ENCODE measurements at places on chromosomes 7 and 10. TPM values are rescaled to one million over a fixed set of nuclear protein-coding genes. Genes with fewer than 3 reads are reported as not detected.

ANKRD61 gene
- total RNA-seq: not detected

IQUB gene
- not detected for total RNA-seq

CLRN3 gene
- total RNA-seq: not detected

DNA sequence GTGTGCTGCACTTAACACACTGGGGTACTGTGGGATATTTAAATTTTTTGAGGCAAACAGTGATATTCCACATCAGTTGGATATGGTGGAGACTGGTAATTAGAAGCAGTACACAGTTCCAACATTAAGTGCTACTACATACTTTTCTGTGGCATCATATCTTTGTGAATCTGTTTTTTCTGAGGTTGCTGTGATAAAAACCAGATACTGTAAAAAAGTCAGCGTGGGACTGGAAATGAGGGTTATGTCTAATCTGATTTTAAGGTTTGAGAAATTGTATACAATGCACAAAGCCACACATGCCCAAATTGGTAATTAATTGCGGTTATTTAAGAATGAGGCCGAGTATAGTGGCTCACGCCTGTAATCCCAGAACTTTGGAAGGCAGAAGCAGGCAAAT is 41.2 kb downstream of the TBC1D12 start:
- no peak for DNase-seq

DNA sequence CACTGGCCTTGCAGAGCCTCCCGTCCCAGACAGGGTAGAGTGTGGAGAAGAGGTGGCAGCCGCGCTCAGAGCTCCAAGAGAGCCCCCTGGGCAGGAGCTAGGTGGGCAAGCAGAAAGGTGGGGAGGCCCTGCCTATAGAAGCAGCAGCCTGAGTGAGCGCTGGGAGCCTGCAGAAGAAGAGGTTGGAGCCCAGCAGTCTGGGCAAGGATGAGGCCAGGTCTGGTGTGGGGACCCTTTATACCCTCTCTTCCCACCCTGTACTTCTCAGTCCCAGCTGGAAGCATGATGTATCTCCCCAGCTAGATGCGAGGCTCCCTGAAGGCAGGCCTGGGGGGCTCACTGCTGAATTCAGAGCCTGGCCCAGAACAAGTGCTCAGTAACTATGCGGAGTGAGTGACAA is 44.5 kb upstream of the ZMIZ1 start:
- DNase-seq: no peak

DNA sequence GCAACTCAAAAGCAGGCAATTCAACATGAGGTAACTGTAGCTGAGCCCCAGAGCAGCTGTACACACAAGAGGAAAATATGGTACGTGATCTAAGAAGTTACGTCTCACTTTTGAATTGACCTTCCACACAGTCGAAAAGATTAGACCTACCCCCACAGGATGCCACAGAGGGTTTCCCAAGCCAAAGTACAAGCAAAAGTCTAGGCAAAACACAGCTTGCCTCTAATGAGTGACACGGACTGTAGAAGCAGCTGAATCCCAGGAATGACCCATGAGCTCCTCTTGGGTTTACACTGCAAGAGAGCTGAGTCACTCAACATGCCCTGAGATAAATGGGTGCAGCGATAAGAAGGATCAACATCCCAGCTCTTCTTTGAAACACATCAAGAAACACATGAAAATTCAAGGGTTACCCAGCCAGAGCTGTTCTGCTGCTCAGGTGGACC is 9.8 kb downstream of the CREB3L2 start:
- DNase-seq: peak; percentile 85

GRCh38 chr7:112350585-112350984 is 99.7 kb upstream of the IFRD1 start:
- no peak for DNase-seq

DNA sequence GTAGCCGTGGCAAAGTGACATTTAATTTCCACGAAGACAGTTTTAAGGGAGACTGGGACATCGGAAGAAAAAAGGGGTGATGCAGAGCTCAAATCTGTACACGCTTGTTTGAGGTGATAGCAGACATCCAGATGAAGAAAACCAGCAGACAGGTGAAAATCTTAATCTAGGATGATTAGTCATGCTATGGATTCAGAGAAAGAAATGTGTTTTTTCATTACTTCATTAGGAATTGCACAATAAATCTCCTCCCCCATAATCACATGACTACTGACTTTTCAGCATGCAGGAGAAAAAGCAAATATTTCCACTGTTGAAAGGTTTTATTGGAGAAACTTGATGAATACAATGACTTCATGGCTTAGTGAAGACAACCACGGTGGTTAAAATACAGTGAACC is 2.5 kb downstream of the NUDT5 start:
- DNase-seq: peak; percentile 72
